ENCODE measurements at places on chromosomes 5 and 9.

GRCh38 chr5:79111960-79112702 is 522 bp downstream of the BHMT start:
- no peak for DNase-seq

DNA sequence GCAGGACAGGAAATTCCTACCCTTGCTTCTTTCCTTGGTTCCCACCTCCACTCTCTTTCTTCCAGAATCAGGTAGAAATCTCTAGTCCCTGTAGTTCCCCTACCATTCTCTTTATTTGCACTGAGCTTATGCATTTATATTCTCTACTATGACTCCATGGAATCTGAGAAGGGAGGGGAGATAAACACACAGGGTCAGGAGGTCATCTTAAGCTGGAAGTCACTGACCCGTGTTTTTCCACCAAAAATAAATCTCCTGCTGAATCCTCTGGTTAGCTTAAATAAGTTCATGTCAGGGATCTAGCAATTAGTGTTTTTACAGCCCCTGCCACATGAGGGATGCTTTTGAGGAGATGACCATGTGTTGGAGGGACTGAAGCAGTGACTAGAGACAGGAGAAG is 3.7 kb downstream of the ACTL7B start:
- DNase-seq, result no peak

DNA sequence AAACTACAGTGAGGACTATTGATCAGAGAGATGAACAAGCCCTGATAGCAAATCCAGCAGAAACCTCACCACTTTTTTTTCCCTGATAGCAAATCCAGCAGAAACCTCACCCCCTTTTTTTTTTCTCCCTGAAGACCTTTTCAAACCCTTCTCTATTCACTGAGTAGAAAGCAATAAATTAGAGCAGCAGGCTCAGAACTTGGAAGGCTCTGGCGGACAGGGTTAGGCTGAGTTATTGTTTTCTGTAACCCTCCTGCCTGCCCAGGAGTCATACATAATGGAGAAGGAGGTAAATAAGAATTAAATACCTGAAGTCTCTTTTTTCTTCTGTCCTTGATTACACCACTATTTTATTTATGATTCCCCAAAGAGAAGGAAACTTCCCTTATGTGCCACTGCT is 136.3 kb upstream of the SNX2 start:
- DNase-seq, result no peak

- no peak for DNase-seq
Observed at GRCh38 chr5:91160714-91161285, 222.3 kb downstream of the ARRDC3 start.

DNA sequence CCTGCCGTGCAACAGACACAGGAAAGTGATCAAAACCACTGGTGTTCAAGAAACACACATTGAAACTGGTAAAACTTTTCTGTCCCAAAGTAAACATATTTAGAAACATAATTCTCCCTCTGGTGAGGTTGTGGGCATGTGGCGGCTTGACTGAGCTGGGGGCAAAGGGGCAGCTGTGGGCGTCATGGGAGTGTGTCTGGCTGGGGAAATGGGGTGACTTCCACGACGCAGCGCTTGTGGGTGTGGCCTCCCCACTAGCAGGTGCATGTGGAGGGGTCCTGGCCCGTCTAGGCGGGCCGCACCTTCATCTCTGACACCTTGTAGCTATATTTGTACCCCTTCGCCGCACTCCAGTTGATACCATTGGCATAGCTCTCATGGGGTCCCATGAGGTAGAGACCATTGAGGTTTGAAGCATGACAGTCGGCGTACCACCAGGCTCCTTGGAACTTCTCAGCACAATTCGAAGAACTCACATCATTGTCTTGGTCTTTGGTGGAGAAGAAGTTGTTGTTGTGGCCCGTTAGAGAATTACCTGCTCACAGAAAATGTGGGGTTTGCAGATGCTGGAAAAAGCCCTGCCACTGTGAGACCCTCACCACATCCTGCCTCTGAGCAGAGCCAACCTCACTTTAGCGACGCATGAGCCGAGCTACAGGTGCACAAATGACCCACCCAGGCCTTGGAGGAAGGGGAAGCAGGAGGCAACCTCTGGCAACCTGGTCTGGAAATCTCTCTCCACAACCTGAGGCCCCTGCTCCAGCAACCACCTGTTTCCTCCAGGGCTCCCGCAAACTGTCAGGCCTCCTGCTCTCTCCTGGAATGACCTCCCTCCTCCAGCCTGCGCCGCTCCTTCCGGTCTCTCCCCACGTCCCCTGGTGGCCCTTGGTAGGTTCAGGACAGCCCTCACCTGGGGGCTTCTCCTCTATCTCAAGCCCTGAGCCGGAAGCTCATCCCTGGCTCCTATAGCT is 7.9 kb downstream of the FCN1 start:
- DNase-seq, result no peak

- no peak for DNase-seq
Observed at GRCh38 chr9:112446080-112446479, 40.5 kb upstream of the KIAA1958 start.

- DNase-seq, result no peak
Observed at GRCh38 chr5:159490507-159490906, 160.2 kb upstream of the IL12B start.

DNA sequence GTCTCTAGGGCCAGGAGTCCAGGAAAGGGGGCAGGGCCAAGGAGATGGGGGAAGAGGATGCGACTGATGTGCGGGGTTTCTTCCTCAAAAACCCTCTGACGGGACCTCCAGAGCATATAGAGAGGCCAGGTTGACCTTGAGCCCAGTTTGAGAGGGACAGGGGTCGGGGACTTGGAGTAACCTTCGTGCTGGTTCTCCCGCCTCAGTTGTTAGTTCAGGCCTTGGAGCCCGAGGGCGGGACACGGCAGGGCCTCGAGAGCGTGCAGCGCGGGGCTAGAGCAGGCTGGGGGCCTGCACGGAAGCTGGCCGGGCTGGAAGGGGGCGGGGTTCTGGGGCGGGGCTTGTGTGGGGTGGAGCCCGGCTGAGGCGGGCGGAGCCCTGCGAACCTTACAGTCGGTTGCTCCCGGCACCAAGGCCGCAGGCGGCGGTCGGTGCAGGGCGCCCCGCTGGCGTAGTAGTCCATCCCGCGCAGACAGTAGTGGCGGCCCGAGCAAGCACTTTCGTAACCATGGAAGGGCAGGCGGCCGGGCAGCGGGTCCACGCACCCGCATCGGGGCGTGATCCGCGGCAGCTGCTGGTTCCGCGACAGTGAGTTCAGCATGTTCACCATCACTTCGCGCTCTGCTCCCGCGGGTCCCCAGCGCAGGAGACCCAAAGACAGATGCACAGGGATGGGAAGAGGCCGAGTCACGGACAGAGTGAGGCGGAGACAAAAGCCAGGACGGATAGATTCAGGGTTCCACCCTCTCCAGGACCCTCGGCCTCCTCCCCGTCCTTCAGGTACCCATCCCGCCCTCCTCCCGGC is 4.0 kb upstream of the MYORG start:
- peak; percentile 73 for DNase-seq

DNA sequence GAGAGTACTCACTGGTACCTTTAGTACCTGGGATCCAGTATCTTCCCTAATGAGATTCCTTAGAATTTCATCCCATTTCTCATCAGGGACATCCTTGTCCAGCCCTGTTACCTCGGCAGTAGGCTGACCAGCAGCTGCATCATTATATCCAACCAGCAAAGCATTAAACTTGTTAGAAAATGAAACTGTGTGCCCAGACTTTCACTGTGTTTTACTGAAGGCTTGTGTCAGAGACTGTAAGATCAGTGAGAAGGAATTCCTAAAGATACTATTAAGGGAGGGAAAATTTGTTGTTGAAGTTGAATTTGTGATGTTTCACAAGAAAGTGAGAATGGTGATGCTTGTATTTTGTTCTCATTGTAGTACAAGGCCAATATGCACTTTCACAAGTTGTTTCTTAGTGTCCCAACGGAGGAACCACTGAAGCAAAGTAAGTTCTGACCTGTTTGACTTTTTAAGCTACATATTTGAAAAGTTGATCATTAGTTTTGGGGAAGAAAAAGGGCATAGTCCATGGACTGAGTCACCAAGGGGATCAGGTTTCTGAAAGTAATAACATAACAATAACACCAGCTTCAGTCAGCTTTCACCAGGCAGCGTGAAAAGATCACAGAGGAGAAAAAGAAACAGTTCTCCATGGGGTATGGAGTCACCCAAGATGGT is 48.8 kb downstream of the GRAMD2B start:
- no peak for DNase-seq

GRCh38 chr5:177071666-177072385 is 14.9 kb upstream of the FGFR4 start:
- peak; percentile 57 for DNase-seq

- no peak for DNase-seq
Observed at GRCh38 chr5:53902296-53902907, 342.0 kb downstream of the NDUFS4 start.

GRCh38 chr5:135158982-135159381 is 125.0 kb upstream of the PITX1 start:
- DNase-seq, result no peak

DNA sequence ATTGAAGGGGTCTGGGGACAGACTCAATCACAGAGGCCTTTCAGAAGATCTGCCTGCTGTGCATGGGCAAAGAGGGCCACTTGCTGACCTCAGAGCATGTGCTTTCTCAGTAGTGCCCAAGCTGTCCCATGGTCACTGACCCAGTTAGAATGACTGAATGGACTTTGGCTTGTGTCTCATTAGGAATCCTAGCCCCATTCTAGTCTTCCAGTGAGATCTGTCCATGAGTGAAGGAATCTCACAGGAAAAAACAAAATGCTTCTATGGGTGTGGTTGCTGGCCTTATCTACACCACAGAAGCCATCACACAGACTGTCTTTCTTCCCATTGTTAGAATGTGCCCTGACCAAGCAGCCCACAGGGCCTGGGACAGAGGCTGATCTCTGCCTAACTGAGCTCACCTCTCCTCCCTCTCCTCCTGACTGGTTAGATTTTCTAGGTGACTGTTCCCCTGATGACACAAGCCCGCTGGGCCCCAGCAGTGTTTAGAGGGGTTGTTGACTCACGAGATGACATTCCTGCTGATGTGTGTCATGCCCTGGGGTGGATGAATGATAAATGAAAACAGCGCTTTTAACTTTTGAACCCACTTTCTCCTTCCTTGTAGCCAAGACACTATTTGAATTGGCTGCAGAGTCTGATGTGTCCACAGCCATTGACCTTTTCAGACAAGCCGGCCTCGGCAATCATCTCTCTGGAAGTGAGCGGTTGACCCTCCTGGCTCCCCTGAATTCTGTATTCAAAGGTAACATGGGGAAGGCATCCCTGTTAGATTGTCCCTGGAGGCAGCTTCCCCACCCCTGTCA is 24.8 kb downstream of the TGFBI start:
- peak; percentile 31 for DNase-seq

DNA sequence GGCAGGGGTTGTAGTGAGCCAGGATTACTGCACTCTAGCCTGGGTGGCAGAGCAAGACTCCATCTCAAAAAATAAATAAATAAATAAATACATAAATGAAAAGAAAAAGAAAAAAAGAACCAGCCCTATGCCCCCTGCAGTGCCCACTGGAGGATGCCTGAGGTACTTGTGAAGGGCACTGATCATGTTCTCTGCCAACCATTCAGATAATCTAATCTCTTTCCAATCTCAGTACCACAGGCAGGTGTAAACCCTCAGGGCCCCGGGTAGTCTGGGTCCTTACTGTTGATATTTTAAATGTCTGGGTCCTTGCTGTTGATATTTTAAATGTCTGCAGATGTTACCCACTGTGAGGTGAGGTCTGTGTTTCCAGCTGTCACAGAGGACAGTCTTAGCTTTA is 321.8 kb upstream of the ADCY2 start:
- DNase-seq, result no peak

- DNase-seq, result no peak
Observed at GRCh38 chr9:83425240-83425639, 113.0 kb downstream of the FRMD3 start.

GRCh38 chr5:142561486-142562097 is 124.3 kb downstream of the FGF1 start:
- DNase-seq, result no peak

DNA sequence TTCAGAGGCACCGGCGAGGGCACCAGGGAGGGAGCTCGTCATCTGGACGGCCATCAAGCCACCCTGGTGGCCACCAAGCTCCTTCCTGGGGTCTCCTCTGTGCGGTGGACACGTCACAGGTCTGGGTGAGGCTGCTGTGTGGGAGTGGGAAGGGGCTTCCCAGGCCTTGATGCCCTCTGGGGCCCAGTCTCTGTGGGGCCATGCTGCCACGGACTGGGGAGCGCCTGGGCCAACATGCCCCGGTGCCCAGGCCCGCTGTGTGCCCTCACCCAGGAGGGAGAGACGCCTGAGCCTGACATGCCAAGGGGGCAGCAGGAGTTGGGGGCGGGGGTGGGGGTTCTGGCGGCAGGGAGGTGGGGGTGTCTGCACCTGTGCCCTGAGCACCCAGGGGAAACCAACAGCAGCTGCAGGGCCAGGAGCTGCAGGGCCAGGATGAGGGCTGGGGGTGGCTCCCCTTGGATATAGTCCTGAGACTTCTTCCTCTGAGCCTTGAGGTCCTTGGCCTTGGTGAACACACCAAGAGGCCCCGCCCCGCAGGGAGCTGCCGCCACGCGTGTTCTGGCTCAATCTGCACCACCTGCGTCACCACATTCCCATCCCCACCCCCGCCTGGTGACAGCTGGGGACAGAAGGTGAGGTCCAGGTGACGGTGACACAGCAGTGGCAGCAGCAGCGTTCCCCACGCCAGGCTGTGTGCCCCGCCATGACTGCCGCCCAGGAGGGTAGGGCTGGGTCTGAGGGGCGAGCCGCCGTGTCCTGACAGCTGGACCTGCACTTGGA is 15.3 kb upstream of the SEC16A start:
- DNase-seq, result no peak

GRCh38 chr5:144469106-144469505 is 298.4 kb downstream of the KCTD16 start:
- DNase-seq, result no peak

- DNase-seq, result peak; percentile 24
Observed at GRCh38 chr9:69757996-69758675, 1.7 kb downstream of the PTAR1 start.

DNA sequence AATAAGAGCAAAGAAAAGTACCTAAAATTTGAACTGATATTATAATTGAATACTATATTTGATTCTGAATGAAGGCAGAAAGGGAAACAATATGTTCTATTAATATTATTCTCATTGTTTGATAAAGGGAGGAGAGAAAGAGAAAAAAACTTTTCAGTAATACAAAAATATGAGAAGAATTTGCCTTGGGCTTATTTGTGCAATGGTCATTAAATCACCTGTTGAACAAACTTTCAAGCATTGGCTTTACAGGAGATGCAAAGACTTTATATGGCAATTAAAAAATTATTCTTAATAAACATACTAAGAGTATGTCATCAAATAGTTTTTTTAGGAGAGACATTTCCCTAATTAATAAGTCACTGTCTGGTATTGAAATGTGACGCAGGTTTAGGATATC is 85.0 kb downstream of the CSNK1G3 start:
- DNase-seq, result no peak

- no peak for DNase-seq
Observed at GRCh38 chr5:64018966-64019365, 56.7 kb upstream of the HTR1A start.
